Mesenchymal stem cell (in vitro differentiated cells and primary cell): ENCODE measurements at places on chromosomes 7 and 10.

- peak; percentile 77 for DNase-seq
Observed at GRCh38 chr10:13717936-13718772, 131.4 kb downstream of the PRPF18 start.

DNA sequence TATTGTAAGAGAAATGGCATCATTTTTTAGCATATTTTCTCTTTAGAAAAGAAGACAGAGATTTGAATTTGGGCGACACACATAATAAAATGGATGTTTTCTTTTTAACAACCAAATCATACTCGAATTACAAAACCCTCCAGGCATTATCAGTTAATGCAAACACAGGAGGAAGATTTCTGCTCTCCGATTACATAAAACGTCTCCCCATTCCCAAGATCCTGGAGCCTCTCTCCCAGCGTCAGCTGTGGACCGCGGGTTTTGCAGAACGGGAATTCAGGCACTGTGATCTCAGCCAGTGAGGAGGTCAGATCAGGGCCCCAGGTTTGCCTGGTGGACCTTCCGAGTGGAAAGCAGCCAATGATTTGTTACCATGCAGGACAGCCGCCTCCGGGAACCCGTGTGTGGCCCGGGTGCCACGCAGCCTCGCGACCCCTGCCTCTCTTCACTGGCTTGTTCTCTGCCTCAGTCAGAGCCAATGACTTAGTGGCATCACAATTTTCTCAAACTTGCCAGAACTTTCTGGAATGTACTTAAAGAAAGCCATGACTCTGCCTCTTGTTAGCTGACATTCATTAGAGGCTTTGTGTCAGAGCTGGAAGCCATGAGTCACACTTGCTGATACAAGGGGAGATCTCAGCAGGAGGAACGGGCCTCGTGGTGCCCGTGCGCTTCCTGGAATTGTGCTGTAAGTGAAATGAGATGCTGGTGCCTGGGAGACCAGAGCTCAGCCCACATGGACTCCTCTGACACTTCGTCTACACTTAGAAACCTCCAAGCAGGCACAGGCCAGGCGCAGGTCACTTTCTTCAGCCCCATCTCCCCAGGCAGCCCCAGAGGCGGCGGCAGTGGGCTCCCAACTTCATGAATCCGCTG is 246.1 kb downstream of the KLF6 start:
- DNase-seq: peak; percentile 95

DNA sequence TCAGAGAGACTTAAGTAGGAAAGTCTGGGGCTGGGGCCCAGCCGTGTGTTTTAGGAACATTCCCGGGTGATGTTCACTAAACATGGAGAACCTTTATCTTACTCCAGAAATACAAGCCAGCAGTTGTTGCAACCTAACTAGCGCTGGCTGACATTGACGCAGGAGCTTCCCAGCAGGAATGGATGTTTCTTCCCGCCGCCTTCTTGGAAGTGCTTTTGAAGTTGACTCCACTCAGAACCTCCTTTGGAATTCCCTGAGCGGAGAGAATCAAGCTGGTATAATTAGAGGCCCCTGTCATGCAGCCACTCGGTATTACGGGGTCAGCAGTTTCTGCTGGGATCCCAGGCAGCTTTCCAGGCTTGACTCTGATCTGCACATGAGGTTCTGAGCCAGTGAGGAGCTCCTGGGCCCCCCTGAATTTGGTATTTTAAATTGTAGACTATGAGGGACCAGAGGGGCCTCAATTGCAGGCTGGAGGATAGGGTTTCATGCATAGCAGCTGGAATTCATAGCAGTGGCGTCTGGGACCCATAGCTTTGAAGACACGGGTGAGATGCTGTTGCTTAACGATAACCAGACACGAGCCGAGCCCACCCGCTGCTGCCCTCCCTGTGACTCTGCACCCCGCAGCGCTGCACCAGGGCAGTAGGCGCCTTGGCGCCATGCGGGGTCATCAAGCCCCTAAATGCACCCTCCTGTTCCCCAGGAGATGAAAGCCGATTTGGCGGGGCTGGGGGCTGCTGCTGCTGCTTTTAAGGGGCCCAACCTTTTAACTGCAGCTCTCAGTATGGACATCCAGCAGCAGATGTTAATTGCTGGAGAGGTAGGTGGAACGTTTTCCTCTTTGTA is 61.8 kb downstream of the EEPD1 start:
- DNase-seq: no peak

DNA sequence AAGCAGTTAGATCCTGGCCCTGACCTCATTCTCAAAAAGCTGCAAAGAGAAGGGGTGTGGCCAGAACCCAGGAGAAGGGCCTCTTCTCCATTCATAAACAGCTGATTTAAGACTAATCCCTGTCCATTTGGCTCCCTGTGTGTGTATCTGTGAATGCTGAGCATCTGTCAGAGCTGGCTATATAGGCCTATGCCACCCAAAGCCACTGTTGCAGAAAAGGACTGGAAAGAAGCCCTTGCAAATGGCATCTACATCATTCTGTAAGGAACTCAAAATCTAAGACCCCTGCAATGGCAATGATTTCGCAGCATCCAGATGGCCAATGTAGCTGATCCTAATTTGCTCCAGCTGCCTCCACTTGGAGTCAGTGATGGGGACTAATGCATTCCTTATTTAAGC is 384.5 kb downstream of the KCNMA1 start:
- no peak for DNase-seq

DNA sequence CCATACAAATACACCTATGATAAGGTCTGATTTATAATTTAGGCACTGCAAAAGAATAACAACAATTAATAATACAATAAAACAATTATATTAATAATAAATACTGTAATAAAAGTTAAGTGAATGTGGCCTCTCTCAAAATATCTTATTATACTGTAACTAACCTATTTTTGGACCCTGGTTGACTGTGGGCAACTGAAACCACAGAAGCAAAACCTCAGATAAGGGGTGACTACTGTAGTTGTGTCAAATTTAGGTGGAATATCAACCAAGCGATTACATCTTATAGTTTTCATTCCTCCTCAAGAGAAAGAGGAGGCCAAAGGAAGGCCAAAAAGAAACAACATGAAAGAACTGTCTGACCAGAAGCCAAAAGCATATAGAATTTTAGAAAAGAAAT is 103.9 kb downstream of the SKAP2 start:
- no peak for DNase-seq

DNA sequence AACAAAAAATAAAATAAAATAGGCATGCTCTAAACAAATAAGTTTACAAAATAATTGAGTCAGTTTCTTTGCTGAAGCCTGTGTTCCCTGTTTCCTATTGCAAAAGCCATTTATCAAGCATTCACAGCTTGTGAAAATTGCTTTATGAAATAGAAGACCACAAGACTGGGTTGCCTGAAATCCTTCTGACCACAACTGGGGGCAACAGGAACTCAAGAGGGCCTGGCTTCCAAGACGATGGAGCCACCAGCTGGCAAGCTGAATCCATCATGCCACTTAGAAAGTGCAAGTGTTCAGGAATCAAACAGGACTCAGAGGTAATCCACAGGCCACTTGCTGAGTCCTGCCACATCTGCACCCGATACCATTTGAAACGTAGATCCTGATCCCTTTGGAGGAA is 752 bp upstream of the ABCA13 start:
- DNase-seq: no peak

DNA sequence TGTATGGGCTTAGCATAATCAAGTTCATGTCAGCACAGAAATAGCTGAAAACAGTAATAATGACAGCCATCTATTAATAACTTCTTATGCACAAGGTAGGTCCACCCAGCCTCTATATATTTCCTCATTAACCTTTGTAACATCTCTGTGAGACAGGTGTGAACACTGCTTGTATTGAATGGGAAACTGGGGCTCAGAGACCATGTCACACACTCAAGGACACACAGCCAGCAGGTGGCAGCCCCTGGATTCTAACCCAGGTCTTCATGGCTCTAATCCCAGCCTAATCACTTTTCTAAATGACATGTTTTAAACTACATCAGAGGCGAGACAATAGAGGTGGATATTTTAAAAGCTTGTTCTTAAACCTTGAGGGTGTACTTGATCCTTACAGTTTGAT is 591.4 kb downstream of the PARD3 start:
- DNase-seq: no peak

- DNase-seq: no peak
Observed at GRCh38 chr10:61304746-61305145, 148.4 kb downstream of the TMEM26 start.

- no peak for DNase-seq
Observed at GRCh38 chr10:106799776-106800175, 364.7 kb downstream of the SORCS1 start.

GRCh38 chr10:103564776-103565520 is 71.4 kb downstream of the NEURL1 start:
- no peak for DNase-seq

- DNase-seq: no peak
Observed at GRCh38 chr10:60781661-60782060, 3.4 kb downstream of the CDK1 start.

DNA sequence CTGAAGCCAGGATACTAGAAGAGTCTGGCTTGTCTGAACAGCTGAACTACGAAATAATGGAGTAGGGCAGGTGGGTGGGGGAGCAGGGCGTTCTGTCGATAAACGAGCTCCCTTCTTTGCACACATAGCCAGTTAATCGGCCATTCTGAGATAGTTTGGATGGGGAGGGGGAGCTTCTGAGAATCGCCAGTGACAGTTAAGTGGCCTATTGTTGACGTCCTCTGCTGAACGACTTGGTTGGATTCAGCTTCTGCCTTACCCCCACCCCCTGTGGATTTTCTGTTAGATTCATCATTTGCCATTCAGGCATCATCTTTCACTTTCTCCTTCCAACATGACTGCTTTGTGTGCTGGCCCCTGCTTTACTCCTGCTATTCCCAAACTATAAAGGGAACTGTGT is 520 bp downstream of the CPA5 start:
- DNase-seq: no peak

DNA sequence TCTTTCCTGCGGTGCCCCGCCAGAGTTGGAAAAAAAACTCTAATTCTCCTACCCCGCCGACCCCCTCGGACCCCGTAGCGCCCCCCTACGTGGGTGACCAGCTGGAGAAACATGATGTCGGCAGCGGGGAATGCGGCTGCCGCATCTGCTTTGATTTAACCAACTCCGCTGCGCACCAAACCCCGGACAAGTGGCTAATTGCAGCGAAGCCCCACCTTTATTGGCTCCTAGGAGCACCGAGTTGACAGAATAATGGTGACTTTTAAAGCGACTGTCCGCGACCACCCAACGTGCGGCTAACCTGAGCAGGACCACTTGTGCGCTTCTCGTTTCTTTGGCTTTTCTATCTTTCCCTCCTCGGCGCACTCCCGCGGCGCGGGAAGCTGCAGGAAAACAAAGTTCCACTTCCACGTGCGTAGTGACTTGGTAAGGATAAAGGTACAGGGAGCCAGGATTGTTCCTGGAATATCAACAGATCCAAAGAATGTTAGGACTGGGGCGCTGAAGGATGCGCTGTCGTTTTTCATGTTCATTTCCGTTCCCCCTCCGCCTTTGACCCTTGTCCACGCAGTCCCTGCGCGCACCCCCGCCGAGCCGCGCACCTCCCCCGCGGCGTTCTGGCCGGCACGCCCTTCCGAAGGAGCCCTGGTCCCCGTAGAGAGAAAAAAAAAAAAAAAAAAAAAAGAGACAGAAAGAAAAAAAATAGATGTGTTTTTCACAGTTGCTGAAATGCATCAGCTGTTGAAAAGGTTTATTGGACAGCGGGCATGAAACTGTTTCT is 1.4 kb downstream of the WNT16 start:
- DNase-seq: peak; percentile 30

DNA sequence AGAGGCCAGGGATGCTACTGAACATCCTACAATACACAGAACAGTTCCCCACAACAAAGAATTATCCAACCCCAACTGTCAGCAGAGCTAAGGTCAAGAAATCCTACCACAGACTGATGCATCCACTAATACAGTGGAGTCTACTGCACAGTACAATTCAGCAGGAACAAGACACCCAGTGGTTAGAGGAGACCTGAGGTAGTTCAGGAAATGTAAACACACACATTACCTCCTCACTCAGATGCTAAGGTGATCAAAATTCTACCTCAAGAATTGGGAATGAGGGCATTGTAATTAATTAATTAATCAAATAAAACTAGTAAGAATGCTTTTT is 91.4 kb downstream of the ZFAND4 start:
- DNase-seq: no peak

DNA sequence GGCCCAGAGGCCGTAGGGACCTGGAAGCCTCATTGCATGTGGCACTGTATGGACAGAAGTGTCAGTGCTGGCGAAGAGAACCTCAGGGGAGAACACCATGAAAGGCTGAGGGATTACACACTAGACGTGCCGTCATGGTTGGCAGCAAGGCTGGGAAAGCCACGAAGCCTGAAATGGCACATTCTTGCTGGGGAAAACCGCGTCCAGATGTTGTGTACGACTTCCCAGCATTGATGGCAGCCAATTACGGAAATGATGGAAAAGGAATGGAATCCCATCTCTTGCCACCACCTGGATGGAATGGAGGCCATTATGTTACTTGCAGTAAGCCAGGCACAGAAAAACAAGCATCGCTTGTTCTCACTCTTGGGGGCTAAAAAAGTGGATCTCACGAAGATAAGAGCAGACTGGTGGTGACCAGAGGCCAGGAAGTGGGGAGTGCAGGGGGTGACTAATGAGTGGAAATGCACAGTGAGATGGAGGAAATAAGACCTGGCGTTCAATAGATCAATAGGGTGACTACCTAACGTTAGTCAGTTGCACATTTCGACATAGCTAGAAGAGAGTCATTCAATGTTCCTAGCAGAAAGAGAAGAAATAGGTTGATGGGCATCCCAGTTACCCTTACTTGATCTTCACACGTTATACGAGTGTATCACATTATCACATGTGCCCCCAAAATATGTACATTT is 14.6 kb upstream of the PWWP2B start:
- DNase-seq: no peak

GRCh38 chr7:130912862-130913638 is 179.0 kb upstream of the KLF14 start:
- peak; percentile 98 for DNase-seq

DNA sequence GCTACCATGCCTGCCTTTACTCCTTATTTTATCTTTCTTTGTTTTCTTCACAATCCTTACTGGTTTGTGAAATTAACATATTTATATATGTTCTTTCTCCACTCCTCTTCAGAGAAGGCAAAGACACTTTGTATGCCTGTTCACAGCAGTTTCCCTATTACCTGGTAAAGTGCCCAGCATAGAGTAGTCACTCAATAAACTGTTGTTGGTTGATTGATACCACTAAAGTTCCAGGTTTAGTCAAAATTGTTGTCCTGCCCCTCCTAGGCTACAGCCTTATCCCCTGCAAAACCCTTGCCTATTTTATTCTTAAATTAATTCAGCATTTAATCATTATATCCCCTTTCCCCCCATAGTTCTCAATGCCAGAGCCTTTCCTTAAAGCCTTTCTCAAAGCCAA is 76.1 kb downstream of the POLL start:
- no peak for DNase-seq

DNA sequence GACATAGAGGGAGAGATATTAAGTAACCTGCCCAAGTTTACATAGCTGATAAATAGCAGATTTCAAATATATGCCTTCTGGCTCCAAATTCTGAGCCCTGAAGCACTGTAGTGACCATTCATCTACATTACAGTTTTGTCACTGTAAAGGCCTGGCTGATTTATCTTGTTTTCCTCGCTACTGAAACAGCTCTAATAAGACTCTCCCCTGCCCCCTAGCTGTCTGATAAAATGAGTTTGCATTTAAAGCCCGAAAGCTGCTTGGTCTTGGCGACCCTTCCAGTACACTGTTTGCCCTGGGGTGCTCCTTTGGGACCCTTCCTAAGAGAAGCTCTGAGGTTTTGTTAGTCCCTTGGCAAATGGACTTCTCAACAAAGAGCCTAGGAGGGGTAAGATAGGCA is 59.7 kb upstream of the RAB11FIP2 start:
- DNase-seq: peak; percentile 11

- DNase-seq: no peak
Observed at GRCh38 chr7:109868215-109868860, 1222.6 kb upstream of the LRRN3 start.

GRCh38 chr10:43197834-43198681 is 59.8 kb downstream of the CSGALNACT2 start:
- DNase-seq: no peak
